ENCODE measurements at places on chromosomes 5 and 9.
A peak's percentile ranks its signal among the peaks of the same experiment; 100 is the strongest.

DNA sequence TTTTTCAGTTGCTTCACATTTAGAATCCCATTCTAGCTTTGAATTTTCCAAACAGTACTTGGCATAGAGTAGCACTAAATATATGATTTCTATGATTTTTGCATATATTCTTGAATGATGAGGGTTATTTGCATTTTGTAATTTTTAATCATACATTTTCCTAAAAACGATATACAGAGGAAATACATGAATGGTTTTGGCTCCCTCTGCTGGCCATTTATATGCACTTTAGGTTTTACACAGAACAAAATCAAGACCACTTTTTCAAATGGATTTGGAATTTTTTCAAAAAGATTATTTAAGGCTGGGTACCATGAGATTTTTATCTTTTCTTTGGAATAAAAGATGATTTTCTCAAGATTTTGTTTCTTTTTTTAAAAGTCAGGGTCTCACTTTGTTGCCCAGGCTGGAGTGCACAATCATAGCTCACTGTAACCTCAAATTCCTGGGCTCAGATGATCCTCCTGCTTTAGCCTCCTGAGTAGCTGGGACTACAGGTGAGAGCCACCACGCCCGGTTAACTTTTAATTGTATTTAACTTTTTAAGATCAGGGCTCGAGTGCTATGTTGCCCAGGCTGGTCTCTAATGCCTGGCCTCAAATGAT is 16.7 kb upstream of the COMMD10 start:
- DNase-seq, result peak; percentile 9

DNA sequence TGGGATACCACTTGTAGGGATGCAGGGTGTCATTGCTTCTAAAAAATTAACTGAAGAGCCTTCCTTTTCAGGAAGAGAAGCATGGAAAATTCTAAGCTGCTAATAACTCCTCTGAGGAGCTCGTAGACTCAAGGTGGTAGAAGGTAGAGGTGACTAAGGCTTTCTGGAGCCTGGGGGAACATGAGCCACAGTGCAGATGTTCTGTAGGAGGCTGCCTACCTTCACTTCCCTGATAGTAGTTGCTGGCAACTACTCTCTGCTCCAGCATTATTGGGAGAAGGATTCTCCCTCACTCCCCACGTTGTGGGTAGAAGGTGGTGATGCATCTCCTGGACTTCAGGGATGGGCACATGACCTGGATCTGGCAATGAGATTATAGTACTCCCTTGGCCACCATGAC is 86.7 kb upstream of the STARD4 start:
- DNase-seq, result no peak

DNA sequence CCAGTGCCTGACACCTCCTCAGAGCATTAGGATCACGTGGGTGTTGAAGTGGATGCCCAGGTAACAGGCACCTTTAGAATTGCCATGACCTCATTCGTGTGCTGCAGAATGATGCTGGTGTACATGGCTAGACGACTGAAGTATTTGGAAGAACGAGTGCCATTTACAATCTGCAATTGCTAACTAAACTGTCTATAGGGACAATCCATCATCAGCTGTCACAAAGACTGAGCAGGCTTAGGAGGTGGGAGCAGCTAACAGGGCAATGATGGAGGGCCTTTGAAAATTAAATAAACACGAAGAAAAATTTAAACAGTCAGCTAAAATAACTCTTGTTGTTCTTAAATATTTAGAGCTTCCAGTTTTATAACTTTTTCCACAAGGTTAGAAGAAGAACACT is 375.8 kb downstream of the GADD45G start:
- no peak for DNase-seq

DNA sequence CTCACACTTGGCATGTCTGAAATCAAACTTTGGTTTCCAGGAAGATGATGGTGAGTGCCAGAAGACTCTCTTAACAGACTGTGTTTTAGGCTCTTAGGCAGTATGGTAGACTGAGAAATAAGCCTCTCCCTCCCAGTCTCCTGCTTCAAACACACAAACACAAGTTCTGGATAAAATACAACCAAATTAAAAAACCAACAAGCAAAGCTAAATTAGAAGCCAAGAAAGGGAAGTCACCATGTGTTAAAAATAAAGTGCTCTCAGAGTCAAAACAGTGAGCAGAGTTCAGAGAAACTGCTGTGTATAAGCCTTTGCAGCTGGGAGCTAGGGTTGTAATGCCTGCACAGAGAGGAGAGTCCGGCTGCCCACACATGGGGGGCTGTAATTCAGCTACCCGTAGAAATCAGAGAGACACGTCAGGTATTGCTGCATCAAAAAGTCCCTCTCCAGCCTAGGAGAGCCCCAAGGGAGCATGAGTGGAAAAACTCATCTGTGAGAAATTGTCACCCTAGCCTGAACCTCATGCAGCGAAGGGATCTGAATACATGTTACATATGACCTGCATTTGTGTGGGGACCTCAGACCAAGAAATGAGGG is 62.6 kb downstream of the ANGPTL2 start:
- no peak for DNase-seq

GRCh38 chr9:89661956-89662717 is 57.3 kb downstream of the GADD45G start:
- DNase-seq, result no peak

DNA sequence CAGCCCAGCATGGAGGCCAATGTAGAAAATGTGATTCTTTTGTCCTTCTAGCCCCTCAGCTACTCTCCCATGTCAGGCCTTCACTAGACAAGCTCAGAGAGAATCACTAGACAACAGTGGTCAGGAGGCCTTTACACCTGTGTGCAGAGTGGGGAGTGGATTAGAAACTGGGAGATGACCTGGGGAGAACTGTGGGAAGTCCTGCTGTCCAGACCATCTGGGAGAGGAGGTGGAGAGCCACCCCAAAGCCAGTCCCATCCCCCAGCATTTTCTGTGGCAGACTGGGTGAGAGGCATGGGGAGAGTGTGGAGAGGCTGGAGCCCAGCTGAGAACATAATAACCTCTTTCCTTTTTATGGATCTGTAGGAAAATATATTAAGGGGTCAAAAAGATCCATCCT is 452.0 kb upstream of the DMAC1 start:
- DNase-seq, result no peak

DNA sequence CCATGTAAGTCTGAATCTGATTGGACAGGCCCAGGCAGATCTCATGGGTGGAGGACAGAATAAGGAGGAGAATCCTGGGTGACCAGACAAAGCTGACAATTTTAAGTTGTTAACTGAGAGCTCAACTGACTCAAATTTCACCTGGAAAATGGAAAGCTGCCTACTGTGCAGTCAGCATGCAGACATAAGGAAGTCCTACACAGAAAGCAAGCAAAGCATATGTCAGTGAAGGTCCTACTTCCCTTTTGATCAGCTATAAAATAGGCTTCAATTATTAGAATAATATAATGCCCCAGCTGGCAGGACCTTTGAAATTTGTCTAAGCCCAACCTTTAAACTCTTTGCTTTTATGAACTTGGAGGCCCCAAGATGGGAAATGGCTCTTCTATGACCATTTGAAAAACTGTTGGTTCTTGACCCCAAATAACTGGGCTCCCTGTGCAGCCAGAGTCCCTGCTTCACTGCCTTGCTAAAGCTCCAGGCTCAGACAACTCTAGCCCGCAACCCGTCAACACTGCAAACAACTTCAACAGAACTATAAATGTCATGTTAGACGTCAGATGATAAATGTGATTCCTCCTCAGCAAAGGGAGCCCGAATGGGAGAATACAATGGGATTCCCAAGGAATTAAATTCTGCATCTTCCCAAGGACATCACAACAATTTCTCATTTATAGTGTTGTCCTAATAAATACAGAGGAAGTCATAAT is 118.9 kb upstream of the ADRA1B start:
- DNase-seq, result no peak

DNA sequence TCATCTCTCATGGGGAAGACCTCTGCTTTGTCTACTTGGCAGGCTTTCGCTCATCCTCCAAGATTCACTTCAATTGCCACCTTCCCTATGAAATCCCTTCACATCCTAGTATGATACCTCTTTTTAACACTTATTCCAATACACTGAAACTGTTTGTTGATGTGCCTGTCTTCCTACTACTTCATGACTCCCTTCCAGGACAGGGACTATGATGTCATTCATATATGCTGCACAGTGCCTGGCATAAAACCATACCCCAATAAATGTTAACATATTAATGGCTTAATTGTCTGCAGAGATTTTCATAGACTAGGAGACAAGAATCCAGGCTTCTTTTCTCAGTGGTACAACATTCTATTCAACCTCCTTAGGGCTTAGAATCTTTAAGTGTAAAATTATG is 215.5 kb downstream of the ZNF608 start:
- no peak for DNase-seq

DNA sequence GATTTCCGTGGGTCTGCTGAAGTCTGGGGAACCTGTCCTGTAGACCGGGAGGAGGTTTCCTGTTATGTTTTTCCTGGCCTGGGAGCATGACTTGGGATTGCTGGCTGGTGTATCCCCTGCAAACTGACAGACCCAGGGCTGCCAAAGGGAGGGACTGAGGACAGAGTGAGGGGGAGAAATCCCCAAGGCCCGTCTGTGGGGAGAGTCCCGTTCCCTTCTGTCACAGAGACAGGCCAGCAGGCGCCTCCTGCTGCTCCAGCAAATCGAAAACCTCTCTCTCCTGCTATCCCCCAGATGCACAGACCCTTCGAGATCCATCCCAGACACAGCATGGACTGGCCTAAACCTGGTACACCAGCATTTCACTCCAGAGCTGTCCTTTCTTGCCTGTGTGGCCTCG is 56.2 kb upstream of the ALDH1B1 start:
- DNase-seq, result no peak

Data from GM18507 (cell line).